Activated T-cell treated with anti-CD3 and anti-CD28 coated beads, Interleukin-2, amount 50 U/mL, for 1 hour (primary cell): ENCODE measurements at places on chromosomes 3 and 15.

DNA sequence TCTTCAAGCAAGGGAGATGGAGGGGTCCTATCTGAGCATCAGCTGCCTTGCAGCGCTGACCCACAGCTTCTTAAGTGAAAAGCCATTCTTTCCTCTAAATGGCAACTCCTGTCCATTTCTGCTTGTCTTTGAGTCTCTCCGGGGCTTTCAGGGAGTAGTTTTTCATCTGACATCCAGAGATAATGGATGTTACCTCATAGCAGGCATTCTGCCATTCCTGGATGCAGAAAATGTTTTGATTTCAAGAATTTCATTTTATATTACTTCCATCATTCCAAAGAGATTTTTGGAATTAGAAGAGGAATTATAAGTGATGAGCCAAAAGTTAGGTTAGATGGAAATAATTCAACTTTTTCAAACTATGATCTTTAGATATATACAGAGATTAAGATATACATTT is 44.9 kb upstream of the GABRG3 start:
- no peak for DNase-seq

DNA sequence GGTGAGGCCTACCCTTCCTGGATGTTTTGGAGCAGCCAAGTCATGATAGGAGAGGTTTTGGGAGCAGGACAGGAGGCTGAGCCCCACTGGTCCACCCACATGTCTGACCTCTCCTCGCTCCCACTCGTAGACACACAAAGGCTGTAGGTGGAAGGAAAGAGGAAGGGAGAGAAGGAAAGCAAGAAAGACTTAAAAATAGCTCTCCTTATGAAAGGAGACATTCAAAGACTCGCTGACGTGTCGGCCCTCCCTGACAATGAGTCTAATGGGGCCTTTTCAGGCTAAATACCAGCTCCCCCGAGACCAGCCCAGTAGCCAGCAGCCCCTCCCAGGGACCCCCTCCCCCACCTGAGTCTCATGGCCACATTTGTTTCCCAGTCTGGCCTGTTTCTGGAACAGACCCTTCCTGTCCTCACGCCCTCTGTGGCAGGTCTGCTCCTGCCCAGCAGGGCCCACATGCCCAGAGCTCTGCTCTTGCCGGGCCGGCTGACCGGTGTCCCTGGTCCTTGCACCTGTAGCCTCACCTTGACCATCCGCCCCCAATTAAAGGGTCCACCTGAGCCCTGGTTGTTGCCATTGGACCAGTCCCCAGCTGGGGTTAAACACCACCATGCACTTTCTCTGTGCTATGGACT is 49.3 kb downstream of the FGD5 start:
- DNase-seq = no peak

DNA sequence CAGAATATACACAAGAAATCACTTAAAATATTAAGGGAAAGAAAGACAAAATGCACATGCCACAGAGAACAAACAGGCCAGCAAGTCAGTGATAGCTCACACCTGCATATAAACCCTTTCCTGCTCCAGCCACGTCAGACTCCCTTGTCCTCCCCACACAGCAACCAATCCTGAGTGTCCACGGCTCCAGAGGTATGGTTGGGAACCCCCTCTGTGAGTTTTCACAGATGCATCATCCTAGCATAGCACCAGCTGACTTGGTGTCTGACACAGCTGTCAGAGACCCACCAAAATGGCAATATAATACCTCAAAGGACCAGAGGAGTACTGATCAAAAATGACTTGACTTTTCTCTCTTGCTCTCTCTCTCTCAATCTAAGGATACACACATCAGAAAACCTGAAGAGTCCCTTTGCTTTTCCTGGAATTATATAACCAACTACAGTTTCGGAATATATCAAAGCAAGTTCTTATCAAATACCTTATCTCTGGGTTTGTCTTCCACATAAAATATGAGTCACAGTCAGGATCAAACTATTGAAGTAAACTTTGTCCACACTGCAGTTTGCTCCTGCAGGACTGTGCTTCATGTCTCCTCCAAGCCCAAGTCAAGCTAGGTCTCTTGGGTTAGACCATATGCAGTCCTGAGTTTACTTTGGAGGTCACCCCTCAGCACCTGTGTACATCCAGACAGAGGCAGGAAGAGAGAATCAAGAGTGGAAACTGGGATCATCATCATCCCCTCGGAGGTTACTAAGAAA is 187.1 kb upstream of the THBS1 start:
- DNase-seq = no peak

DNA sequence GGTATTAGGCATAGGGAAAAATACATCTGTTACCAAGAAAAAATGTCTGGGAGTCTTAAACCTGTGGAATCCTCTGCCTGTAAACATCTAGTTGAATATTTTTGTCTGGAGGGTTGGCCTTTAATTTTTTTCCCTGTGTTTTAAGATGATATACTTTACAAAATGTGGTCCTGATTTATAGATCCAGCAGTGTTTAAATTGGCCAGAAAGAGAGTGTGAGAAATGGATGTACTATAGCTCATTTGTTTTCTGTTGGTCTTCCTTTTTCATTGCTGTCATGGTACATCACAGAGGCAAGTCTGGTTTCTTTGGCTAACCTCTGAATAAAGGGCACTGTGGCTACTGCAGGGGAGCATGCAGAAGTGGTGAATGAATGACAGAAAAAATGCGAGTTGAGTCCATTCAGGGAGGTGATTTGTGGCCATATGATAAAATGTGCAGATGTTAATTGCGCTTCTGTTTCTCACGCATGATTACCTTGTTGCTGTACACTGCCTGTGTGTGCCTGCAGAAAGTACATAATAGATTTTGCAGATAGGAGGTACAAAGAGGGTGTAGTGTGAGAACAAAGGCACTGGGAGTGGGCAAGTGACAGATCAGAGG is 150.0 kb downstream of the NFKBIZ start:
- DNase-seq = no peak

GRCh38 chr3:177652556-177653291 is 455.4 kb upstream of the TBL1XR1 start:
- no peak for DNase-seq

- DNase-seq = no peak
Observed at GRCh38 chr3:42012383-42012934, 50.6 kb upstream of the ULK4 start.

GRCh38 chr3:182803596-182803995 is 10.3 kb downstream of the ATP11B start:
- DNase-seq = no peak
